ENCODE measurements at places on chromosomes 4 and X.

- DNase-seq: no peak
Measured at GRCh38 chrX:123277347-123277746, 93.3 kb downstream of the GRIA3 start.

DNA sequence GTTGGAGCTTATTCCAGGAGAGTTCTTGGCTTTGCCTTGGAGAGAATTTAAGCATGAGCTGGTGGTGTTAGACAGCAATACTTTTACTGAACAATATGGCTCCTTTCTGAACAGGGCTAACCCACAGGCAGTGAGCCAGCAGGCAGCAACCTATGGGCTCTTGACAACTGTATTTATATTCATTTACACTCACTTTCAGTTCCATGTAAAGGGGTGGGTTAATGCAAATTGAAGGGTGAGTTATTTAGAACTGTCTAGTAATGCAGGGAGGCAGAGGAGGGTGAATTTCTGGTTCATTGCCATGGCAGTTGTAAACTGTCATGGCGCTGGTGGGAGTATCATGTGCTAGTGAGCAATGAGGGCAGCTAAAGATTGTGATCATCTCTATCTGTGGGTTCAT, 15.7 kb downstream of the FOXR2 start:
- no peak for DNase-seq

DNA sequence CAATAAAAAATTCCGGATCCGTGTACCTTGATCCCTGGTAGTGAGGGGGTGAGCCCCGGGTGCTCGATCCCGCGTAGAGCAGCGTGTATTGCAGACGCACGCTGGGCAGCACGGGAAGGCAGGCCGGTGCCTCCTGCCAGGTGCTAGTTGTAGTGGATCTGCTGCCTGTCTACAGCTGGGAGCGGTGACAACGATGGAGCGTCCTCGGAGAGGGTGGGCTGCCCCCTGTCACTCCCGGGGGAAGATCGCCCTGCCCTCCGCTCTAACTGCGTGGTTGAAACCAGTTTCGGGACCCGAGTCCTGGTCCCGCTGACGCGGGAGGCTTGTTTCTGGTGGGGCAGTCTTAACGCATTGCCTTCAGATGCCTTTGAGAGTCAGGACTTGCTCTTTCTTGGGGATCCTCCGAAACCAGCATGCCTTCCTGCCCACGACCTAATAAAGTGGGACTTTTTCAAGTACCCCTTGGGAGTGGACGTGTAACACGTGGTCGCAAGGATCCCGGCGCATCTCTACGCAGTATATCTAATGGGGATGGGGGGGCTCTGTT, 2.7 kb upstream of the NKX6-1 start:
- no peak for DNase-seq

DNA sequence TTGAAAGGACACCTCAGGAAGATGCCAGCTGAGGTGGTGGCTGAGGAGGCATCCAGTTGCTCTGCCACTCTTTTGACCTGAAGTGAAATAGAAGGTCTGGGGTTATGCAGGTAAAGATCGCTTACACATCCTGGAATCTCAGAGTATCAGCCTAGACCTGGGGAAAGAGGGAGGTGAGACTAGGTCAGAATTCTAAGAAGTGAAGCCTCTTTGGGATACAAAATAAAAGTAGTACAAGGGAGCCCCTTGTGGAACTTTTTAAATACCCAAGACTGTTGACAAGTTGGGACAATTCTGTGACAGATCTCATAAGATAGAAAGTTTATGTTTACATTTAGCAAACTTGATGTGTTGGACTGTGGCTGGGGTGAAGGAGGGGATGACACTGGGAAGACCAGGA, 263.1 kb downstream of the SPRY1 start:
- peak; percentile 2 for DNase-seq

- no peak for DNase-seq
Measured at GRCh38 chrX:46433892-46434291, 111.3 kb downstream of the ZNF674 start.

All from CD4-positive, alpha-beta T cell treated with Interleukin-15 for 4 hours (primary cell).